ENCODE measurements at places on chromosomes 16 and 17. TPM values are rescaled to one million over a fixed set of nuclear protein-coding genes. Genes with fewer than 3 reads are reported as not detected.

- no peaks in the 10 kb centered on the region for H3K27me3 ChIP-seq
- no peak overlapping the region for H3K4me3 ChIP-seq
- no peak overlapping the region for H3K27ac ChIP-seq
- H3K36me3 ChIP-seq: no peaks in the 10 kb centered on the region
- no peaks in the 10 kb centered on the region for H3K4me1 ChIP-seq
- DNase-seq: no peak
These were observed 59.8 kb upstream of the NLRP1 start for GRCh38 chr17:5644065-5644464.

CCL1 gene
- total RNA-seq: not detected

SCN4A gene
- 2.8 TPM for total RNA-seq

TEKT5 gene
- total RNA-seq: 35.6 TPM

GRCh38 chr17:60676758-60677307 lies 818 bp upstream of the BCAS3 start:
- DNase-seq: no peak
- peak overlapping the region; percentile 91 for H3K4me3 ChIP-seq
- H3K36me3 ChIP-seq: no peaks in the 10 kb centered on the region
- H3K27ac ChIP-seq: peak overlapping the region; percentile 57
- no peaks in the 10 kb centered on the region for H3K27me3 ChIP-seq

- H3K27me3 ChIP-seq: no peaks in the 10 kb centered on the region
- no peak for DNase-seq
- no peaks in the 10 kb centered on the region for H3K4me1 ChIP-seq
- no peak overlapping the region for H3K27ac ChIP-seq
- H3K36me3 ChIP-seq: no peaks in the 10 kb centered on the region
These were observed 33.0 kb upstream of the ZFHX3 start for GRCh38 chr16:73080931-73081330.

GRCh38 chr17:32955155-32955554 lies 27.2 kb downstream of the TMEM98 start:
- H3K4me3 ChIP-seq: no peak overlapping the region
- H3K27ac ChIP-seq: no peak overlapping the region
- DNase-seq: no peak
- H3K4me1 ChIP-seq: no peaks in the 10 kb centered on the region

CSH2 gene
- total RNA-seq: not detected

DNA sequence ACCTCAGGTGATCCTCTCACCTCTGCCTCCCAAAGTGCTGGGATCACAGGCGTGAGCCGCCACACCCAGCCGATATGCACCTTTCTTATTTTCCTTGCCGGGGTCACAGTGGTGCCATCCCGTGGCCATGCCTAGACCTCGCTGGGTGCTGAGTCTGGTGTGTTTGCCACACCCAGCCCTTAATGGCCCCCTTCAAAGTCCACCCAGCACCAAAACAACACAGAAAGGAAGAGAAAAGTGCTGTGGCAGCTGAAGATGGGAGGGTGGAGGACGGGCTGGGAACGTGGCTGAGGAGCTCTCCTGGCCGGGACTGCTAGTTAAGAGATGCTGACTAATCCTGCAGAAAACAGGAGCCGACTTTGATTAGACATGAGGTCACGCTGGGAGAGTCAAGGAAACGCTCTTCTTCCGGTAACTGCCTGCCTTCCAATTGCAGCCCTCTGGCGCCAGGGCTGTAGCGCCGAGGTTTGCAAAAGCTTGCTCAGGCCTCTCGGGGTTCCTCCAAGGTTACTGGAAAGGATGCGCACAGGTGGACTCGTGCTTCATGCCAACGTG lies 10.9 kb downstream of the SLC43A2 start:
- no peak overlapping the region for H3K27ac ChIP-seq
- no peak overlapping the region for H3K4me3 ChIP-seq
- no peaks in the 10 kb centered on the region for H3K36me3 ChIP-seq

GRCh38 chr16:4837733-4838501 lies 9.2 kb downstream of the GLYR1 start:
- H3K4me3 ChIP-seq: no peak overlapping the region
- H3K36me3 ChIP-seq: no peaks in the 10 kb centered on the region
- no peaks in the 10 kb centered on the region for H3K4me1 ChIP-seq
- no peaks in the 10 kb centered on the region for H3K27me3 ChIP-seq
- H3K27ac ChIP-seq: no peak overlapping the region

DNA sequence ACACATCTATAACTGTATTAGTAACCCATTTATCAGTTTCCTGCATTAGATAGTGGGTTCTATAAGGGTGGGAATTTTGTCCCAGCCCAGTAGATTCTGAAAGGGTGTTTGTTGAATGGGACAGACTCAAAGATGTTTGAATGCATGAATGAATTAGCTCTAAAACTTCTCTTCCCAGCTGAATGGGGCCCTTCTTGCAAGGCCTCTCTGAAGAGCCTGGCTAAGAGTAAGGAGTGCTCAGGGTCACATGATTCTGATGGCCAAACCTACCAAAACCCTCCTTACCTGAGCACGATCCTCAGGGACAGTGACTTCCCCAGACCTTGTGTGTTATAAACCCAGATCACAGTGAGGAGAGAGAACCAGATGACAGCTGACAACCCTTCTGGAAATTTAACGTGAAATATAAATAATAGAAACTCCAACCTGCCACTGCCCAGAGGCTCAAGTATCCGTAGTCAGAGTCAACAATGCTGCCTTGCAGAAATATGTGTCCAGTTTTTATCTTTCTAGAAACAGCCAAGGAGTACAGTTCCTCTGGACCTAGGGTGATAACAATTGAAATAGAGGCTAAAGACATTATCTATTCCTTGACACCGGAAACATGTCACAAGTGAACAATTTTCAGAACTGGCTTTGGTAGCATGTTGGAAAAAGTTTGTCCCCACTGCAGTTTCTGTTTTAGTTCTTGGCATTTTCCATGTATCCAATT lies 268.9 kb upstream of the MAF start:
- no peak for DNase-seq
- no peaks in the 10 kb centered on the region for H3K4me1 ChIP-seq
- no peak overlapping the region for H3K27ac ChIP-seq
- H3K4me3 ChIP-seq: no peak overlapping the region
- H3K36me3 ChIP-seq: no peaks in the 10 kb centered on the region
- no peaks in the 10 kb centered on the region for H3K27me3 ChIP-seq

DNA sequence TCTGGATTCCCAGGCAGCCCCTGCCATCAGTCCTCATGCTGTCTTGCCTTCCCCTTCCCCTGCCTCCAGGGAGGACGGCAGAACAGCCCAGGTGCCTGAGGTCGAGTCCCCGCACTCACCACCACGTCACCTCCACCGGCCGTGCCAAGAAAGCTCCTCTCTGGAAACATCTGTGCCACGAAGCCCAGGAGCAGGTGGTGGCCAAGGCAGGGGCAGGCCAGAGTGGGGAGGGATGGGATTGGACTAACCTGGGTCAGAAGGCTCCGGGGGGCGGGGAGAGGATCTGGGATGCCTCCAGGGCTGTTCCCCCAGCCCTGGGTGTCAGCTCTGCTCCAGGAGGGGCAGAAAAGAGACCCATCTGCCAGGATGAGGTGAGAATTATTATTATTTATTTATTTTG lies 7.4 kb upstream of the DPEP1 start:
- H3K4me3 ChIP-seq: no peak overlapping the region
- DNase-seq: no peak
- no peaks in the 10 kb centered on the region for H3K27me3 ChIP-seq
- H3K36me3 ChIP-seq: no peaks in the 10 kb centered on the region

DNA sequence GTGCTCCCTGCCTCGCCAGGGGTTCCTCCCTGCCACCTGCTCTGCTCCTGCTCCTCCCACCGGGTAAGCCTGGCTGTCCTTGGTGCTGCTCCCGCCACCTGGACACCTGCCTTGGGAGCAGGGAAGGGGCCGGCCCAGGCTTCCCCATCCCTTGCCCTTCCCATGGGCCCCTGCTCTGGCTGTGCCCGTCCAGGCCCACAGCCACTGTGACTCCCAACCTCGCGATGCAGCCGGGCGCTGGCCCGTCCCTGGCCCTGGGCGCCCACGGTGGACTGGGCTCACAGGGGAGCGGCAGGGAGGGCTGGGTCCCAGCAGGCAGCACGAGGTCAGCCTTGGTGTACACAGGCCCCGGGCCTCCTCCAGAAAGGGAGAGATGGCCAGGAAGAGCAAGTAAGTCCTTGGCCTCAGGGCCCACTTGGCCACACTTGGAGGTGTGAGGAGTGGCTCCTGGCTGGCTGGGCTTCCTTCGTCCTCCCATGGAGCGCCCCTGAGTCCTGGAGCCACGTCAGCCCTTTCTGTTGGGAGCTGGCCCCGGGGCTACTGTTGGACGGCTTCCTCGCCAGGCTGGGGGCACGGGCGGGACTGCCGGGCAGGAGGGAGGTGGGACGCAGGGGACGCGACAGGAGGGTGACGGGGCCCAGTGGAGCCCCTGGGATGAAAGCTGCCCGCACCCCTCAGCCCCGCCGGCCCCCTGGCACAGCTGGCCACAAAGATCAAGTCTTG lies 15.3 kb downstream of the ENGASE start:
- H3K36me3 ChIP-seq: no peaks in the 10 kb centered on the region
- H3K4me3 ChIP-seq: no peak overlapping the region
- no peaks in the 10 kb centered on the region for H3K27me3 ChIP-seq
- H3K4me1 ChIP-seq: peaks cover 8% of the 10 kb centered on the region
- no peak for DNase-seq

DNAH17 gene
- 38.5 TPM for total RNA-seq

DNA sequence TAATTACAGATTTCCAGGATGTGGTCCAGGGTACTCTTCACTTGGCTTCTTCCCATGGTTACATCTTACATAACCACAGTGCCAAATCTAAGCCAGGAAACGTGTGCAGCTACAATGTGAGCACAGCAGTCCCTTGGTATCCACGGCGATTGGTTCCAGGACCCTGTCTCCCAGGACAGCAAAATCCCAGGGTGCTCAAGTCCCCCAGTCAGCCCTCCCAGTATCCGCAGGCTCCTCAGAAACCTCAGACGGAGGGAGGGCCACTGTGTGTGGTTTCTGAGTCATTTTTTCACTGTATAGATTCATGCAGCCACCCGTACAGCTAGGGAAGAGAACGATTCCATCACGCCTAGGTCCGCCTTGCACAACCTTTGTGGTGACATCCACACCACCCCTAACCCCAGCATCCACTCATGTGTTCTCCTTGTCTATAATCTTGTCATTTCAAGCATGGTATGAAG lies 11.1 kb upstream of the ATP2C2 start:
- no peaks in the 10 kb centered on the region for H3K4me1 ChIP-seq
- H3K27me3 ChIP-seq: no peaks in the 10 kb centered on the region
- H3K36me3 ChIP-seq: no peaks in the 10 kb centered on the region
- H3K4me3 ChIP-seq: no peak overlapping the region
- no peak for DNase-seq

DNA sequence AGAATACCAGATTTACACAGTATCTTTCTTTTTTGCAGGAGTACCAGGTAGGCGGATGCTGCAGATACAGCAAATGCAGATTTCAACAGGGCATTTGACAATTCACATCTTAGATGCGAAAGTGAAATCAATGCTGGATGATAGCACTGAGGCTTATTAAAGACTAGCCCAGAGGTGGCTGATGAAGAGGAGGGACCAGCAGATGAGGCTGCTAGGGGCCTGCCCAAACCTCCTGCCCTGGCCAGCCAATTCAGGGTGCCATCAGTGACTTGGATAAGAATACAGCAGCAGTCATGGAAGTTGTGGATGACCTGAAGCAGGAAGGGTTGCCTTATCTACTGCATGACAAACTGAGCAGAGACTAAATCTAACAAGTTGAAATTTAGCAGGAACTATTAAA lies 1.5 kb upstream of the DYNC1LI2 start:
- no peak overlapping the region for H3K27ac ChIP-seq
- H3K36me3 ChIP-seq: no peaks in the 10 kb centered on the region
- no peak overlapping the region for H3K4me3 ChIP-seq
- peaks cover 9% of the 10 kb centered on the region for H3K4me1 ChIP-seq
- no peak for DNase-seq
- H3K27me3 ChIP-seq: no peaks in the 10 kb centered on the region

SUZ12 gene
- 38.2 TPM for total RNA-seq

FBXL19 gene
- 142 TPM for total RNA-seq

MYOCD gene
- total RNA-seq: 7.6 TPM

ACE gene
- 174 TPM for total RNA-seq

GRCh38 chr17:70076189-70076588 lies 1.2 kb downstream of the KCNJ16 start:
- peaks cover 28% of the 10 kb centered on the region for H3K4me1 ChIP-seq
- H3K36me3 ChIP-seq: no peaks in the 10 kb centered on the region
- H3K27me3 ChIP-seq: no peaks in the 10 kb centered on the region
- DNase-seq: no peak

DNA sequence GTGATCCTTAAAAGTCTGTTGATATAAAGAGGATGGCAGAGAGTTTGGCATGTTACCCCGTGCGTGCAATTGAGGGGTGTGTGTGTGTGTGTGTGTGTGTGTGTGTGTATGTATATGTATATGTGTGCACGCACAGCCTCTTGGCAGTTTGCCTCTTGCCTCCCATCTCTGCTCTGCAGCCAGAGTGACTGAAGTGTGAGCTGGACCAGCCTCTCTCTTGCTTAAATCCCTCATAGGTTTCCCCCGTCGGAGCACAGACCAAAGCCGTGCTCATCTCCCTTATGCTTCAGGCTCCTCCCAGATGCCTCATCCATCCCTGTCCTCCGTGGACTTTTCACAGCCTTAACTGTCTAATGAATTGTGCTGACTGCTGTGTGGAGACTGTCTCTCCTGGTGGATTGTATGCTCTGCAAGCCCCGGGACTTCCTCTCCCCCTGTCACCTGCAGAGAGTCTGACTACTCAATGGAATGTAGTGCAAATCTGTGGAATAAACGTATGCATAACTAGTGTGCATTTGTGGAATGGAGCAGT lies 413.5 kb downstream of the CPPED1 start:
- DNase-seq: no peak
- peaks cover 29% of the 10 kb centered on the region for H3K4me1 ChIP-seq
- H3K27ac ChIP-seq: no peak overlapping the region

TLCD3B gene
- total RNA-seq: 51.8 TPM

DNA sequence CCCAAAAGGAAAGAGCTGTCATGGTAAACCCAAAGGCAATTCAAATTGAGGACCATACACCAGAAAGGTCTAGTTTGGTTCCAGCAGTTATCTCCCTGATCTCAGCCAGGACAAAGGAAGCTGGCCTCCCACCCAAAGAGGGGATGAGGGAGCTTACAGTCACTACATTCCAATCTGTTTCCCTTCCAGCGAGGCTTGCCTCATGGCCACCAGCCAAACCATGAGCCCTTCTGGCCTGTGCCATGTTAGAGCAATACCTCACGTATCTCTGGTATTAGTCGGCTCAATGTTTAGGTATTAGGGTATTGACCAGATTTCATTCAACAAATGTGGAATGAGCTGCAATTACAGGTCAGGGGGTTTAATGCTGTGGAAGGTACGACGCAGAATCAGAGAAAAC lies 8.4 kb downstream of the NDUFAB1 start:
- H3K27ac ChIP-seq: no peak overlapping the region
- no peak for DNase-seq
- no peaks in the 10 kb centered on the region for H3K36me3 ChIP-seq
- no peaks in the 10 kb centered on the region for H3K4me1 ChIP-seq

AXIN1 gene
- 30.6 TPM for total RNA-seq

MEOX1 gene
- 2.8 TPM for total RNA-seq
